Stimulated activated CD8-positive, alpha-beta memory T cell treated with anti-CD3 and anti-CD28 coated beads, Interleukin-12 subunit alpha, Interleukin-12 subunit beta, amount 100 ng/mL, for 4 hours (primary cell): ENCODE measurements at places on chromosomes 13 and 19.

- no peak for DNase-seq
Measured at GRCh38 chr13:99214232-99214631, 13.6 kb downstream of the UBAC2 start.

DNA sequence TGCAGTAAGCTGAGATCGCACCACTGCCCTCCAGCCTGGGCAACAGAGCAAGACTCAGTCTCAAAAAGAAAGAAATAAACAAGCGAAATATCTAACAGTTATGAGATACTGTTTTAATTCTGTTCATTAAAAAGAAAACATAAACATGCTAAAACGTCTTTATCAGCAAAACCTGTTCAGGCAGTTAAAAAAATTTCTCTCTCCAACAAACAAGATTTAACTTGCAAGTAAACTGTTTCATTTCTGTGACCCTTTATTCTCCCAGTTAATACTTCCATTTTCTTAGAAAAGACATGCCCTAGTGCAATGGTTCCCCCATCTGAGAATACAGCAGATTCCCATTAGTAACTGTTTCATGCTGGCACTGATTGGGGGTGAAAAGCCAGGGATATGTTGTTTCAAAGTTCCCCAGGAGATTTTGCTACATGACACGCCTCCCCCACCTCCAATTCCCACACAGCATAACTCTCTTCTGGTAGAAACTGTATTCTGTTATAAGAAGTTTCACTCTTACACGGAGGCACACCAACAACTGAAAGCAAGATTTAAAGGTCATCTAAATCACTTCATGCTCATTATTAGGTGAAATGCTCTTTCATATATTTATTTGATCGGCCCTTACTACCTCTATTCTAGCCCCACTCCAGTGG lies 24.4 kb downstream of the ELF1 start:
- DNase-seq = no peak

DNA sequence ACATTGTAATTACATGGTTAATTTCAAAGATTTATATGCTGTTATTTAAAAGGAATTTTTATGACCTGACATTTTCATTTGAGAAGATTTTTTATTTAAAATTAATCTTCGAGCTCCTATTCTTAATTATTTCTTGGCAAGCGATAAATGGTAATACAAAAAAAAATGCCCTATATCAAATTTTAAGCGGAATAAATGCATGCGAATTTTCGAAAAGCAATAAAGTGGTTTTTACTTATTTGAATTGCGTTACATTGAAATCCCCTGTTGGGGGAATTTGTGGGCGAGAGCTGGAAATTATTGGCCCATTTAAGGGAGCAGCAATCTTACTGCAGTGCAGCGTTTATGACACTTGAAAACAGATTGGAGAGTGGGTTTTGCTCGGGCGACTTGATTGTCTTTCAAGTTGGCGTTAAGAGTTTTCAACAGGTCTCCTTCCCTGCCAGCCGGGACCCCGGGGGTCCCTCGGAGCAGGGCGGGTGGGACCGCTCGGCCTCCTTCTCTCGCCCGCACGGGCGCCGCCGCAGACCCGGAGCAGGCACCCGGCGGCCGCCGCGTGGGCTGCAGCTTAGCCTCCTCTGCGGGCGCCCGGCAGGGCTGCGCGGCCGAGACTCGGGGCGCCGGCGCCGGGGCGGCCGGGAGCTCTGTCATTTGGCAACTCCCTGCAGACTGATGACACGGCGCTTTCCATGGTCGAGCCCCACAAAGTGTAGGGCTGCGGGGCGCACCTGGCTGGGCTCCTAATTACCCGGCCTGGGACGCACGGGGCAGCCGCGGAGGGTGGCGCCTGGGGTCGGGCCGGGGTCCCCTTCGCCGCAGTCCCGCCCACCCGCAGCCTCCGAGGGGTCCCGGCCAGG lies 255.1 kb upstream of the SOX21 start:
- no peak for DNase-seq

DNA sequence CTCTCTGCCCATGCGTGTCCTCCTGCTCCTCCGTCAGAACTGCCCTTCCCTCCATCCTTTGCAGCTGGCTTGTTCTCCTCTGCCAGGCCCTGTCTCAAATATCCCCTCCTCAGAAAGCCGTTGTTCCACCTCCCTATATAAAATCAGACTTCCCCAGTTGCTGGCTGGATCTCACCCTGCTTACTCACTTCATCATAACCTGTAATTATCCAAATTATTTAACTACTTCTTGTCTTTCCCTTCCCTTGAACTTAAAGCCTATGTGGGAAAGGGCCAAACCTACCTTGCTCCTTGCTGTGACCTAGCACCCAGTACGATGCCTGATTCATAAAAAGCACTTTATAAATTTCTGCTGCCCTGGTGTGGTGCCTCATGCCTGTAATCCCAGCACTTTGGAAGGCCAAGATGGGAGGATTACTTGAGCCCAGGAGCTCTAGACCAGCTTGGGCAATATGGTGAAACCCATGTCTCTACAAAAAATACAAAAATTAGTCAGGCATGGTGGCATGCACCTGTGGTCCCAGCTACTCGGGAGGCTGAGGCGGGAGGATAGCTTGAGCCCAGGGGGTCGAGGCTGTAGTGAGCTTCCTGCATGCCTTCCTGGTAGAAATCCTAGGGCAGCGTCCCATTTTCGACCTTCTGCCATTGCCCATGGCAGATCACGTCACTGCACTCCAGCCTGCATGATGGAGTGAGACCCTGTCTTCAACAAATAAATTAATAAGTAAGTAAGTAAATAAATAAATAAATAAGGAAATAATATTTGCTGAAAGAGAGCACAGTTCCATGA lies 39.5 kb upstream of the ZNF536 start:
- no peak for DNase-seq

DNA sequence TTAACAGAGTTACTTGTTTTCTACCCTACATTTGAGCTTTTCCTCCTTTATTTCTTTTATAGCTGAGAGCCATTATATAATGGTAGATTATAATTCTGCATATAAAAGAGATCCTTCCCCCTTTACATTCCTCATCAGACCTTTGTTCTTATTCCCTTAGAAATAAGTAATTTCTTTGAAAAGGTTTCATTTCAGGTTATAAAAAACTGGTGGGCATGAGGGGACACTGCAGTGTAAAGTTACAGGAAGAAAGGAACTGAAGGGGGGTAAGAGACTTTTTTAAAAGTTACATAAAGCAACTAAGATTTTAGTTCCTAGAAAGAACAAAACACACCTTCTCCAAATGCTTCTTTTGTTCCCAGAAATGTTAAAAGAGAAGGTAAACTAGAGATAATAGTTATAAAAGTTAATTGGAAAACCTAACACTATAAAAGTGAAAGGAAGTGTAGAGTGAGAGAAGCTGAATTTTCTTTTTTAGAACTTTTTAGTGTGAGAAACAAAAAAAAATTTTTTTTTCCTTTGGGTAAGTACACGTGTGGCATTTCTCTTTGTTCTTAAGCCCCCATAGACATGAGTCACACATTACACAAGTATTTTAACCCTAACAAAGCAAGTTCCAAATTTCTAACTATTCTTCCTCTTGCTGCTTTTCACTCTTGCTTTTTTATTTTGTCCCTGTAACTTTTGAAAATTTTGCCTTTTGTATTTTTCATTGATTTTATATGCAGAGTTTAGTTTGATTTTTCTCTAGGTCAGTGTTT lies 106.4 kb upstream of the MLNR start:
- DNase-seq = no peak

GRCh38 chr19:18847549-18848463 lies 16.0 kb downstream of the UPF1 start:
- no peak for DNase-seq

- no peak for DNase-seq
Measured at GRCh38 chr13:103523858-103524257, 457.6 kb upstream of the SLC10A2 start.

DNA sequence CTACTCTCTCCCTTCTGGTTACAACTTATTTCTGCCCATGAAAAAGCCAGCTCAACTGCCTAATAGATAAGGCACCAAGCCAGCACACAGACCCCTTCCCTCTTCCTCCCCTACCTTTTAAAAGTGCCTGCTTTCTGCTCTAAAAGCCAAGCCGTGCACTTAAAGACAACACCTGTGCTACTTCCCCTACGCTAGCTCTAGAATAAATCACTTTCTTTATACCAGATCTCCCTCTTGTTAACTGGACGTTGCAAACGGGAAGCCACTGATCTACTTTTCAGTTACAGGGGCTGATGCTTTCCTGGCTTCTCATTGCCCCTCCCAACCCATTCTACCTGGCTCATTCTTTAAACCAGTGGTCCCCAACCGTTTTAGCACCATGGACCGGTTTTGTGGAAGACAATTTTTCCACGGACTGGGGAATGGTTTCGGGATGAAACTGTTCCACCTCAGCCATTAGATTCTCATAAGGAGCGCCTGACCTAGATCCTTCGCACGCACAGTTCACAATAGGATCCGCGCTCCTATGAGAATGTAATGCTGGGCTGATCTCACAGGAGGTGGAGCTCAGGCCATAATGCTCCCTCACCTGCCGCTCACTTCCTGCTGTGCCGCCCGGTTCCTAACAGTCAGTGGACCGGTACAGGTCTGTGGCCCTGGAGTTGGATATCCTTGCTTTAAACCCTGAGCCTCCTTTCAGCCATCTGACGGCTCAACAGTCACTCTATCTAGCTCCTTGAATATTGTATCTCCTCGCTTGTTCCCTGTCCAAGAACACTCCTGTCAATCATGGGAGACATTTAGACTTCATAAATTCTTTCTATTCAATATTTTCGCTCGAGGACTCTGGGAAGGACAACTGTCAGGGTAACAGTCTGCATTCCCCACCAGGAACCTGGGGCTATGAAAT lies 841 bp upstream of the ZNF223 start:
- no peak for DNase-seq

GRCh38 chr13:27338816-27339215 lies 68.2 kb downstream of the RASL11A start:
- no peak for DNase-seq

DNA sequence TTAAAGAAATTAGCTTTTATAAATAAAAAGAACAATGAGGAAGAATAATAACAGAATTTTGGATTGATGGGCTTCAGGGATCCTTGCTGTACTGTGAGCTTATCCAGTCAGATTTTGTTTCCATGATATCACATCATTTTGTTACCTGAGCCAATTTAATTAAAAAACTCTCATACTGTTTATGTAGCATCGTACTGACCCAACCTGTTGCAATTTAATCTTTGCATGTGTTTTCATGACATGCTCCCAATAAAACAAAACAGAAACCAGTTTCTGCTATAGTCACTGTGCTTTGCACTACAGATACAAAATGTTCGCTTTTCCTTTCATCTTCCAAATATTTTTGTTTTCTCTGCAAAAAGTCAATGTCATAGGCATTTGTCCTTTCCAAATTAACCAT lies 109.7 kb upstream of the RNF113B start:
- DNase-seq = no peak

DNA sequence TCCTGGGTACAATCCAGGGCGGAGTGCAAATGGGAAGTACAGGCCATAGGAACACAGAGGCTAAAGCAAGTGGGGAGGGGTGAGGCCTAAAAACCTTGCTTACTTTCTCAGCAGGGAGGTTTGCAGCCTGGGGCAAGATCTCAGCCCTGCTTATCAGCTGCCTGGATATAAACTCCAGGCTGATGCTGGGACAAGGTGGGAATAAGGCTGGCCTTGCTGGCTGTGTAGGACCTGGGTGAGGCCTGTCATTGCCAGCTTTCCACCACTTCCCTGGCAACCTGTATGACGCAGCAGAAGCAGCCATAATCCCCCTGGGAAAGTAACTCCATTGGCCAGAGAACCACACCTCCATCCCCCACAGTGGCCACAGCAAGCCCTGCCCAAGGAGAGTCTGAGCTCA lies 279.1 kb upstream of the ATXN8OS start:
- DNase-seq = no peak

DNA sequence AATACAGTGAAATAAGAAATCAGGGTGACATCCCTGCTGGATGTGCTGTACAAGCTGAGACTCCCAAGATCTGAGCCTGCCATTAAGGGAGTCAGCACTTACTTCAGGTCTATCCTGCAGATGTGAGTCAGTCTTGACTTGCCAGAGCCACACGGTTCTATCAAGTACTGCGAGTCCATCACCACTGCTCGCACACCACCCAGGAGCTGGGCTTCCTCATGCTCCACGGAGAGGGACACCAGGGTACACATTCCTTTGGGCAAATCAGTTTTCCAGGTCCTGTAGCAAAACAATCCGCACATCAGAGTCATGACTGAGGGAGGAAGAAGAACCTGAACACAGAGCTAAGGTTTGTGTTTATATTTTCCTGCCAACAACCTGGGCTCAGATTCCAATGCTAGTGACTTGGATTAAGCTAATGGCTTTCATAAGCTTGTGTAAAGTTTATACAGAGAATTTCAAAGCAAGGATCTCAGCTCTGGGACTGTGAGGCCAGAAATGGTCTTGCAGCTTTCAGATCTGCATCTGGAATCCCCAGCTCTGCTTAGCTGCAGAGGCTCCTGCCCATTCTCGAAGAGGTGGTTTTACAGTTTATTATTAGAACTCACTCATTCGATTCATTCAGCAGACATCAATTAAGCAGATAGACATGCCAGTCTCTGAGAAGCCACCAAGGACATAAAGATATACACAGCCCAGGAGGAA lies 90.6 kb downstream of the KL start:
- no peak for DNase-seq

DNA sequence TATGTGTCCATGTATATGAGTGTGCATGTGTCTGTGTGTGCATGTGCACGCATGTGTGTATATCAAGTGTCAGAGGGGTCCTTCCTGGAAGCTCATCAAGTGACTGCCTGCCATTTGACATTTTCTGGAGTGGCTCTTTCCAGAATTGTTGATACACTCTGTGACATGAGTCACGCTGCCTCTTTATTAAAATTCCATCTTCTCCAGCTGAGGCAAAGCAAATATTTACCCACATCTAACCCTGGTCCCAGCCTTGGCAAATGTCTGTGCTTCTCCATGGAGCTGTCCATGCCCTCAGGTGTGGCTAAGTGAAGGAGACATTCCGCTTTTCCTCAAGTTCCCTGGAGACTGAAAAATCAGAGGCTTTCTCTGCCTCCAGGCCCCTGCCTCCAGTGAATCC lies 88.2 kb upstream of the MBNL2 start:
- DNase-seq = no peak

DNA sequence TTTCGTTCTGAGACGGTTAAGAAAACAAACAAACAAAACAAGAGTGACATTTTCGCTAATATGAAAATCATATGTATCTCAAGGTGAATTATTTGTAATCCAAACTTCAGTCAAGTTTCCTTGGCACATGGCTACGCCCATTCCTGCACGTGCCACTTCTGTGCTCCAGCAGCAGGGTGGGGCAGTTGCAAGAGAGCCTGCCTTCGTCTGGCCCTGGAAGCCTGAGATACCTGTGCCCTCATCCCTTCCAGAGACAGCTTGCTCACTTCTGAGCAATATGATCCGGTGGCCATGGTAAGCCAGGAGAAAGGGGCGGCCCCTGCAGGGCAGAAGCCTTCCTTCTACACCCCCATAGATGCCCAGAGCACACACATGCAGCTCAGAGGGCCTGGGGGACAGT lies 22.1 kb downstream of the DPP9 start:
- DNase-seq = no peak

GRCh38 chr19:48656840-48657474 lies 11.0 kb upstream of the CA11 start:
- DNase-seq = no peak
